ENCODE measurements at places on chromosomes 12 and 14.

- DNase-seq, result no peak
Observed at GRCh38 chr14:67357186-67357968, 2.2 kb downstream of the ATP6V1D start.

GRCh38 chr12:128795530-128796361, 28.0 kb downstream of the SLC15A4 start:
- DNase-seq, result no peak

- DNase-seq, result no peak
Observed at GRCh38 chr12:77932216-77932615, 101.5 kb downstream of the NAV3 start.

- DNase-seq, result no peak
Observed at GRCh38 chr12:59115995-59116394, 195.7 kb upstream of the LRIG3 start.

DNA sequence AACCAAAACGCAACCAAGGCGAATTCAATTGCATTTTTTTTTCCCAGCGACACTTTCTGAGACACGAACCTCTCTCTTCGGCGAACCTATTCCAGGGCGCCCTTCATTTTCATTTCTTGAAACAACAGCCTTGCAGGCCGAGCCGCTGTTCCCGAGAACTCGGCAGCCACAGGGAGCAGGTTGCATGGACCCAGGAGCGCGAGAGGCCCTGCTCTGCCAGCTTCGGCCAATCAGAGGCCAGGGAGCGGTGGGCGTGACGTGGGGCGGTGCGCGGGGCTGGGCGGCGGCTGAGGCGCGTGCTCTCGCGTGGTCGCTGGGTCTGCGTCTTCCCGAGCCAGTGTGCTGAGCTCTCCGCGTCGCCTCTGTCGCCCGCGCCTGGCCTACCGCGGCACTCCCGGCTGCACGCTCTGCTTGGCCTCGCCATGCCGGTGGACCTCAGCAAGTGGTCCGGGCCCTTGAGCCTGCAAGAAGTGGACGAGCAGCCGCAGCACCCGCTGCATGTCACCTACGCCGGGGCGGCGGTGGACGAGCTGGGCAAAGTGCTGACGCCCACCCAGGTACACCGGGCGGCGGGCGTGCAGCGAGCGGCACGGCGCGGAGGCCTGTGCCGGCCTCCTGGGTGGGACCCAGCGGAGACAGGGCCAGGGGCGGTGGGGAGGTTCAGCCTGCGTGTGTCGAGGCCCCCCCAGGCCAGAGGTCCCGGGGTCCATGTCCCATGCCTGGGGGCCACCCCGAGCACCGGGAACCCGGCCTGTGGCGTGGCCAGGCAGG, at the start of gene PEBP1:
TSS of gene PEBP1 (plus strand) at position 337 of the 771 bp plus-strand sequence. CDS start at position 423, 86 bp downstream.
- DNase-seq, result peak; percentile 91

GRCh38 chr12:46858368-46858767, 32.6 kb upstream of the SLC38A4 start:
- no peak for DNase-seq

GRCh38 chr14:90239139-90239538, 17.2 kb upstream of the PSMC1 start:
- no peak for DNase-seq

DNA sequence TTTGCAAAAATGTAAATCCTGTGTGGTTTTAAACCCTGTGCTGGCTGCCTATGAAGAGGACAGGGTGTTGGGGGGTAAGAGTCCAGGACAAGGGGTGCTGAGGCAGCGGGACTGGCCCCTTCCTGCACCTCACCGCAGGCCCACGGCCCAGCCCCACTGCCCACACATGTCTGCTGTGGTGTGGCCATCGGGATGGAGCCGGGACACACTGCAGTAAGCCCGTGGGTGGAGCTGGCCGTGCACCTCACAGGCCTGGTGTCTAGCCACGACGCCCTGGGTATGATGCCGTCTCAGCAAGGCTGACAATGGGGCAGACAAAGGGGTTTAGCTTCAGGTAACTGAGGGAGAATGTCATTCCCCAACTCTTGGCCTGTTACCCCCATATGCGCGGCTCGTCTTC, 19.6 kb downstream of the AMN start:
- no peak for DNase-seq

DNA sequence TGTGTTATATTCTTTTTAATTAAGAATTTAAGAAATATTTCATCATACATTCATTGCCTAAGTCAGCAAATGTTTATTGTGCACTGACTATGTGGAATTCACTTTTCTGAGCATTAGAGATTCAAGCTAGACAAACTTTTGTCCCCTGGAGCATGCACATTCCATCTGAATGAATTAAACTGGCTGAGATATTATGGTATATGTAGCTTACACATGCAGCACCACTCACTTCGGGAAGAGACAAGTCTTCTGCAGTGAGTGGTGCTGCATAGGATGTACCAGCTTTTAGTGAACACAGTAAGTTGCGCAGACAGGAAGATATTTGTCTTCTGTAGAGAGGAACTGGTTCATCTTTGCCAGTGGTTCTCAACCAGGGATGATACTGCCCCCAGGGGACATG, 318.4 kb downstream of the SYT1 start:
- no peak for DNase-seq

GRCh38 chr14:74981462-74981782, 21.3 kb upstream of the EIF2B2 start:
- no peak for DNase-seq

GRCh38 chr12:20696181-20696905, 1.2 kb downstream of the SLCO1C1 start:
- no peak for DNase-seq

GRCh38 chr12:112900298-112901145, 6.2 kb upstream of the OAS1 start:
- peak; percentile 32 for DNase-seq

- DNase-seq, result no peak
Observed at GRCh38 chr14:23160924-23161522, 22.4 kb downstream of the SLC7A8 start.
